Hindlimb muscle (tissue), 1 donor: ENCODE measurements at places on chromosomes 7 and 10.

- no peak for DNase-seq
These were observed 14.1 kb downstream of the BRI3 start for GRCh38 chr7:98295467-98296192.

GRCh38 chr10:90398566-90398965, 459.3 kb downstream of the HTR7 start:
- DNase-seq, result no peak

GRCh38 chr7:40899636-40900507, 765.1 kb downstream of the SUGCT start:
- peak; percentile 66 for DNase-seq

DNA sequence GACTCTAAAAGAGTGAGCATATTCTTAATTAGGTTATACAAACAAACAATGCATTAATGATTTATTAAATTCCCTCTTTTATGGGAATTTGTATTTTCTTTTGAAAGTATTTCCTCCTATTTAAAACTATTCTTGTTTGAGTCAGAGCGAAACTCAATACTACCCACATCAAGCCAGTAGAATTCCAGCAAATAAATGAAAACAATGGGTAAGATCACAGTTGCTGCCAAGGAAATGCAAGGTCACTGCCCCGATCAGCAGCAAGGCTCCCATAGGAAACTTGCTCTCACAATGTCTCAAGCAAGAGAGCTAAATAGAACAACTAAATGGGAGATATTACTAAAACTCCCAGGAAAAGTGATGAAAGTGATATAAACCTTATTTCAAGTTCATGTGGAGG, 206.3 kb downstream of the THSD7A start:
- DNase-seq, result no peak

GRCh38 chr10:91907914-91908336, 1.4 kb downstream of the FGFBP3 start:
- no peak for DNase-seq

DNA sequence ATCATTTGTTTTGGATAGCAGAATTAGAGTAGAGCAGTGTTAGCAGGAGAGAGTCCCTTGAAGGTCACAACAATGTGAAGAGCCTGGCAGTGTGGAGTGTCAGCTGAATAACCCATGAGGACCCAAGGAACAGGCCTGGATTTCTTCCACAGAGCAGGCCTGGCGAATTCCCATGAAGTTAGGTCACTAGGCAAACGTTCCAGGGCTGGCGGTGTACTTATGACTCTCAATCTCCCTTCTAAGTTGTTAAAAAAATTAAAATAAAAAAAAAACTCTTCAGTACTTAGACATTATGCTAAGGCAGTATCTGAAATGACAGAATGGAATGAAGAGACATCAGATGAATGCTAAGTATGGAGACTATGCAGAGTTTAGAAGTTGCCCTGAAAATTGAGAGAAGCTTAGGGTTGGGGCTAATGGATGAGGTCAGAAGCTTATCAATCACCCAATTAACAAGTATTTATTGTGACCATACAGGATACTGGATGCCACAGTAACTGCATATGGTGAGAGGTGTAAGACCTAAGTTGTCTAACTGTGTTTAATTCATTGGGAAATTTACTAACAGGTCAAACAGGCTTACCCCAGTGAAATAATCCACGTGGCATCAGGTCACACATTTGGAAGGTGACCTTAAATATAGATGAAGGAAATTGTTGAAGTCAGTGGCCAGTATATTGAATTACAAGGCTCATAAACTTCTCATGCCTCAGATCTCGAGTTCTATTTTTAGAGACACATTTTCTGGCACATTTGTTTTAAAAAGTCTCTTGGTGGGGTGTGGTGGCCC, 126.2 kb upstream of the NRP1 start:
- DNase-seq, result no peak

DNA sequence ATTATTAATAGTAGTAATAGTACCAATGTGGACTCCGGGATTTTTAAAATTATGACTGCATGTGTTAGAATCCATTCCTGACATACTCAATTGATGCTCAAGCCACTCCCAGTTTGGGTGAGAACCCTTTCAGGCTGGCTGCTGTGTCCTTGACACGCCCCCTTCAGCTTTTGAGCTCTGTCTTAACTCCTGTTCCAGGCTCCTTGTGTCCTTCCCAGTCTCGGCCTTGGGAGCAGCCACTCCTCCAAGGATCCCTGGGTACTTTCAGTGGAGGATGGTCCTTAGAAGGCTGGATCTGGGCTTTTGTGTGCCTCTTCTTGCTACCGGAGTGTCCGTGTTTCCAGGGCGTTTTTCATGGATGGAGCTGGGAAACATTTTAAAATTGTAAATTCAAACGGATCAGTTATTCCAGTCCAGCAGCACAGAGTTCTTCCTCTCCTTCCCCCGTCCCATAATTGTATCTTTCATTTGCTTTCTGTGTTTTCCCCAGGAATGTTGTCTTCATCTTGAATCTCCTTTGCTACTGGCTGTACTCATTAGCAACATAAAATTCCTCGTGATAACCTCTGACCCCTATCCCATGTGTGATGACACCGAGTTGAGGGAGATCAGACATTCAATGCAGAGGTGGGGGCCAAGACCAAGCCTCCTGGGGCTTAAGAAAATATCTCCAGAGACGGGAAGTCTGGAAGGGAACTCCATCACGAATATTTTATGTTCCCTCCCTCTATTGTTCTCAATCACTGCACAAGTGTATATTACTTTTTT, 40.0 kb upstream of the PFKFB3 start:
- DNase-seq, result no peak

GRCh38 chr10:70145666-70146488, 623 bp downstream of the TYSND1 start:
- peak; percentile 64 for DNase-seq
